NCI-H1092 treated with DMSO at 0.1 percent for 48 hours (cell line): ENCODE measurements at places on chromosomes 6 and 20.

- no peak for DNase-seq
Measured at GRCh38 chr6:1382883-1383728, 6.3 kb upstream of the FOXF2 start.

DNA sequence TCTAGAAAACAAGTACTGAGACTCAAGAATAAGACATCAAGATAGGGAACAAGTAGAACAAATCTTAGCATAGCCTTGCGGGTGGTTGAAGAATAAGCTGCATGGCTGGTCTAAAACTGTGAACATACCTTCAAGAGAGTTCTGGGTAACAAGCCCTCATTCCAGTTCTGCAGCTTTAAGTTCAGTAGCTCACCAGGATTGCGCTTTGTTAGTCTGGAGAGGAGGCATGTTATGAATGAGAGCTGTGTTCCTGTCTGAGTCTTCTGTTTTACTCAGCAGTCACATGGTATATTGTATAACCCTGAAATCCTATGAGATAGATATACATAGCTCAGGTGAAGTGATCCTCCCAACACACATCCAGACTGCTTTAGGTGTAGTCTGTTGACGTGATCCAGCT lies 406.6 kb upstream of the IRAK1BP1 start:
- DNase-seq = no peak

- no peak for DNase-seq
Measured at GRCh38 chr20:43586641-43587040, 4.1 kb upstream of the IFT52 start.

DNA sequence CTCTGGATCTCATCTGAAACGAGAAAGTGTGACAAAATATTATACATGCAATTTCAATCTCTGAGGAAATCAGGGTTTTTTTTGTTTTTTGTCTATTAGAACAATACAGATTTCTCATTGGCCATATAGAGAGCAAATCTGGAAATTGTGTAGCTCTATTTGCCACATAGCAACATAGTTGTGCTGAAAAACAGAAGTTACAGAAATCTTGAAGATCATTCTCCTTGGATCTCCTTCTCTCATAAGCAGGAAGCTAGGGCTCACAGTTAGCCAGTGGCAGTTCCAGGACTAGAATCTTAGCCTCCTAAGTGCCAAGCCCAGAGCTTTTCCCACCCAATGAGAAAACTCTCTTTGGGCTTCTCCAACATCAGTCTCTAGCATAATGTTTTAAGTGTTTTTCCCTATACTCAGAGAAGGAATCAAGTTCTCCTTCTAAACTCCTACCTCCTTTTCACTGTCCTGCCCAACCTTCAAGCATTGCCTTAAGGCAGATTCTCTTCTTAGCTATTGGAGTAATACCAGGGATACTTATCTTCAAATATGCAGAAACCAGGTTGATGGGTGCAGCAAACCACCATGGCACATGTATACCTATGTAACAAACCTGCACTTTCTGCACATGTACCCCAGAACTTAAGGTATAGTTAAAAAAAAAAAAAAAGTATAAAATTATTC lies 211.6 kb downstream of the ALDH8A1 start:
- DNase-seq = no peak

- no peak for DNase-seq
Measured at GRCh38 chr20:53074811-53075314, 102.7 kb downstream of the TSHZ2 start.

DNA sequence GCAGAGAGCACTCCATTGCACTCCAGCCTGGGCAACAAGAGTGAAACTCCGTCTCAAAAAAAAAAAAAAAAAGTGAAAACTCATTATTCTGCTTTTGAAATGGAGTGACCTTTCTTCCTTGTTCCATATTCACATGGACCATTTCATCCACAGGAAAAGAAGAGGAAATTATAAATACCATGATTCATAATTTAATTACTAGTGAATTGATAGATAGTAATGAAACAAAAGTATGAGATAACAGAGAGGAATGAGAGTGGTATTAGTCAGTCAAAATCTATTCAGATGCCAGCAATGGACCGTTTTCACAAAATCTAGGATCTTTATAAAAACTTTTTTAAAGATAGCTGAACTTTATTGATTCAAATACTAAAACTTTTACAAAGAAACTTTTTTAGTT lies 443.1 kb upstream of the FLRT3 start:
- DNase-seq = no peak

GRCh38 chr6:71114986-71115385 lies 158.1 kb upstream of the B3GAT2 start:
- no peak for DNase-seq

DNA sequence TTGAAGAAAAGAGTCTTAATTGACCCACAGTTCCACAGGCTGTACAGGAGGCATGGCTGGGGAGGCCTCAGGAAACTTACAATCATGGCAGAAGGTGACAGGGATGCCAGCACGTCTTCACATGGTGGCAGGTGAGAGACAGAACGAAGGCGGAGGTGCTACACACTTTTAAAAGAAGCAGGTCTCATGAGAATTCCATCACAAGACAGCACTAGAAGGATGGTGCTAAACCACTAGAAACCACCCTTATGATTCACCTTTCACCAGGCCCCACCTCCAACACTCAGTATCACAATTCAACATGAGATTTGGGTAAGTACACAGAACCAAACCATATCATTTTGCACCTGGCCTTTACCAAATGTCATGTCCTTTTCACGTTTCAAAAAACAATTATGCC lies 20.9 kb downstream of the TAGAP start:
- no peak for DNase-seq

- DNase-seq = no peak
Measured at GRCh38 chr6:156883497-156884252, 106.5 kb downstream of the ARID1B start.

- no peak for DNase-seq
Measured at GRCh38 chr20:419556-420165, 11.6 kb downstream of the RBCK1 start.

GRCh38 chr6:16446273-16446672 lies 207.9 kb downstream of the GMPR start:
- no peak for DNase-seq

DNA sequence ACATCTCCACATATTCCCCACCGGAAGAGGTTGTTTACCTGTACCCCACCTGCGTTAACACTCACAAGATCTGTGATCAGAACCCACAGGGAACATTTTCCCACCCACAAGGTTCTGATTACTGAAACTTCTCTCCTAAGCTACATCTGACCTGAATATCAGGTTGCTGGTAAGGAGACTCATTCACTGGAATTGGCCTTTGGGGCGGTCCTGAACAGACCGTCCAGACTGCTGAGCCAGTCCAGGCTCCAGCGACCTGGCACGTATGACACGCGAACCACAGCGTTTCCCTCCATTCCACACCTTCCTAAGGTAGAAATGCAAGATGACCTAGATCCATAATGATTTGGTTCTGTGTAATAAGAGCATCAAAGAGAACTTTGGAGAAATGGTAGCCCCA lies 9.8 kb downstream of the VGLL2 start:
- no peak for DNase-seq

DNA sequence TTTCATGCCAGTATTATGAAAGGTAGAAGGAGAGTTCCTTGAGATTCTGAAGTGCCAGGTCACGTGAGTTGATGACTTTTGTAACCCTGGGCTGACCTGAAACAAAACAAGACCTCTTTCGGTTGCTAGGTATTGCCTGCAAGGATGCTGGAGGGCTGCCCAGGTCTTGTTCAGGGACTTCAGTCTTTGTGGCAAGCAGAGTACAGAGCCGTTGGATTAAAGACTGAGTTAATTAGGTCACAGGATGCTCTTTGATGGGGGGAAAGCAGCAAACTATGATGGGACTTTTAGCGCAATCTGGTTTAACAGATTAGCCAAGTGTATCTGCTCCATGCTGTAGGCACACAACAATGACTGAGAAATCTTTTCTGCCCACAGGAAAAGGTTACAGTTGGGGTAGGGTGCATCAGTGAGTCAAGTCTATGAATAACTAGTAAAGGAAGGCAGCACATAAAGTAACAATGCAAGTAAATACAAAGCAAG lies 12.8 kb upstream of the ELOVL5 start:
- DNase-seq = peak; percentile 17

- no peak for DNase-seq
Measured at GRCh38 chr6:105094133-105094640, 85.6 kb downstream of the POPDC3 start.

DNA sequence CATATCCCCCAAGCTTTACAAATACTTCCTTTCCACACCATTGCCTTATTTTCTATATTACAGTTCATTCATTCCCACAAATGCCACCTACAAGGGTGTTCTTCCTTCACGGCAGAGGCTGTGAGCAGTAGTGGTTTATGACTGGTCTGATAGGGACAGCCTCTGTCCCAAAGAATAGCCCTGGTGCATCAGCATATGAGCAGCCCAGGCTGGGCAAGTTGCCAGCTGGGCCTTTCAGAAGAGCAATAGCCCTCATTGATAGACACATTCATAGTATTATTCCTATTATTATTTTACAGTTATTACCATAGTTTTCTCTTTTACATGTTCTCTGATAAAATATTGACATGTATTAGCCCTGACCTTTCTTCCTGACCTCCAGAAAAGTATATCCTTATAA lies 149.9 kb downstream of the MMS22L start:
- no peak for DNase-seq

- DNase-seq = peak; percentile 85
Measured at GRCh38 chr6:136962661-136963060, 40.6 kb downstream of the SLC35D3 start.

- no peak for DNase-seq
Measured at GRCh38 chr20:52494244-52494643, 302.7 kb upstream of the ZFP64 start.

- no peak for DNase-seq
Measured at GRCh38 chr6:38279423-38279822, 360.3 kb downstream of the BTBD9 start.

DNA sequence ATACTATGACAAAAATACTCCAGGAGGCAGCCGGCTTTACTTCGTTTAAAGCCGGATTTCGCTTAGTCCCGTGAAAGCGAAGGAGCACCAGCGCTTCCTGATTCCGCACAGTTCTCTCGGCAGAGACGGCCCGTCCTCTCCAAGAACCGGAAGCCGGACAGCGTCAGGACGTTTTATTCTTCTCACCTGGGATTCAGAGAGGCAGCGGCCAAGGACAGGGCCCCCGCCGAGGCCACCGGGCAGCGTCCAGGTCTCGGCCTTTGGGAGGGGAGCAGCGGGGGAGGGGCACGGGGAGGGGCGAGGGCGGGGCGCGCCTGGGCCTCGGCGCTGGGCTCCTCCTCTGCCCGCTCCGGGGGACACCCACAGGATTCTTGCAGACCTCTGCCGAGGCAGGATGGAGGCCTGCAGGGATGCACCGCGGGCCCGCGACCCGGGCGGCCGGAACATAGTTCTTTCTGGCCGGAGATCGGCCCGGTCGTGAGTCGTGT lies 2.8 kb upstream of the DIDO1 start:
- DNase-seq = no peak

DNA sequence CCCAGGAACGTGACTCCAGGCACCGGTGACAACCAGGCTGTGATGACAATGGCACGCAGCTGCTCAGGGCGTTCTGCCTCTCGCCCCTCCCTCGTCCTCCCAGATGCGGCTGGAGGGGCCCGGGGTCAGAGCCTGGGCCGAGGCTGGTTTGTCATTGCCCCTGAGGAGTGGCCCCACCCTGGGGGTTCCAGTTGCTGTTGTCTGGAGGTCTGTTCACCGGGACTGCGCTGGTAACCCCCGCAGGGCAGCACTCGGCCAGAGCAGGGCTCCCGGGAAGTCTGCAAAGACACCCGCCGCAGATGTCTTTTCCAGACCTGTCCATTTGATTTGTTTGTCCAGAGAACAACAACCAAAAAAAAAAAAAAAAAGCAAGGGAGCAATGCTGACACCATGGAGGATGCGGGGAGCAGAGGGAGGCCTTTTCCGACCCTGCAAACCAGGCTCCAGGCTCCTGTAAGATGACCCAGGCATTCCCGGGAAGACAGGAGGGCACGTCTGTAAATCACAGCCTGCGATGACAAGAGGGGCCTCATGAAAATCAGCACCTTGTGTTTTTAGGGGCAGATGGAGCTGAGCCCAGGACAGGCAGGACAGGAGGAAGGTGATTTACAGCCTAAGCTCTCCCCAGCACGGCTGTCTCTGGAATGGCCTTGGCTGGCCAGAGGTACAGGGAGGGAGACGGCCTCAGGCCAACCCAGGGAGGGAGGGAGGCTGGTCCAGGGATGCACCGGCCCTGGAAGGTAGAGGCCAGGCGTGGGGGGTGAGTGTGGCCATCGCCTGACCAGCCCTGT lies 189.3 kb downstream of the ERMARD start:
- DNase-seq = no peak

- no peak for DNase-seq
Measured at GRCh38 chr20:24241466-24241865, 228.0 kb upstream of the SYNDIG1 start.

GRCh38 chr6:85593438-85594196 lies at the start of gene SNX14:
SNX14 (minus strand) TSS chr6:85593858; CDS start chr6:85593718, 140 bp downstream.
- peak; percentile 81 for DNase-seq

- DNase-seq = no peak
Measured at GRCh38 chr6:114033606-114034005, 62.7 kb upstream of the HDAC2 start.

DNA sequence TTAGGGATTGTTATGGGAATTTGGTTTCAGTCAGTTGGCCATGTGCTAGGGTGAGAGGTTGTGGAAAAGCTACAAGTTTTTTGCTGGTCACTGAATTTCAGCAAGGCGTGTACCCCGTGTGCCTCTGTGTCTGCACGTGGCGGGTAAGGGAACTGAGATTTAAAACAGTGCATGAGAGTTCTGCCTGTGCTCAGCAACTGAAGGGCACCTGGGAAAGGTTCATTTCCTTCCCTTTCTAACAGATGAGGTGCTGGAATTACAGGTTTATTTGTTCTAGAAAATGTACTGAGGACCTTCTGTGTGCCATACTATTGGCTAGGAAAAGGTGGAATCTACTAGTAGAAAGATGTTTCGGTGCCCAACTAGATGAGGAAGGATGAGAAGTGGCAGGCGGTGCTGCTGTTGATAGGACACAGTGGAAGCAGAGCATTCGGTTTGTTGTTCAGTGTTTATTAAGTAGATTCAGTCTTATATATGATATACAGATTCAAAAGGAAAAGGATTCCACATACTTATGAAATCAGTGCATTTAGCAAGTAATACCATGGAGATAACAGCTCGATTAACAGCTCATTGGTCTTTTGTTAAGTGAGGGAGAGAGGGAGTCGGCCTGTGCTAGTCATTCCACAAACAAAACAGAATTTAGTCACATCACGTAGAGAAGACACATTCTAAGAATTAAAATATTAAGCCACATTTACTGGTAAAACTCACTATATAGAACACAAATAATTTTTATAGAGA lies 84.7 kb downstream of the ASXL1 start:
- no peak for DNase-seq

DNA sequence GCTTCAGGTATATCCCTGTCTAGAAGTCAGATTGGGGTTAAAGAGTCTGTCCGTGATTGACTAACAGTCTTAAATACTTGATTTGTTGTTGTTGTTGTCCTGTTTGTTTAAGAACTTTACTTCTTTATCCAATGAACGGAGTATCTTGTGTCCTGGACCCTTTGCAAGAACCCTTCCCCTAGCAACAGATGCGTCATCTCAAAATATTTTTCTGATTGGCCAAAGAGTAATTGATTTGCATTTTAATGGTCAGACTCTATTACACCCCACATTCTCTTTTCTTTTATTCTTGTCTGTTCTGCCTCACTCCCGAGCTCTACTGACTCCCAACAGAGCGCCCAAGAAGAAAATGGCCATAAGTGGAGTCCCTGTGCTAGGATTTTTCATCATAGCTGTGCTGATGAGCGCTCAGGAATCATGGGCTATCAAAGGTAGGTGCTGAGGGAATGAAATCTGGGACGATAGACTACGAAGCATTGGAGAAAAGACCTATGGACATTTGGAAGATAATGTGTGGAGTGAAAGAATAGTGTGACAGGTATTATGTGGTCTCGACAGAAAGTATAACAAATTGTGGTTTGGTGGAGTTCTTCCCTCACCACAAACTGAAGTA lies at the start of gene HLA-DRA:
Gene HLA-DRA (plus strand): TSS at position 286 of the 613 bp plus-strand sequence. CDS start 64 bp downstream, at position 350.
- no peak for DNase-seq

GRCh38 chr20:35767683-35768481 lies 3.9 kb upstream of the PHF20 start:
- no peak for DNase-seq
